ENCODE measurements at places on chromosomes 2 and 18.

DNA sequence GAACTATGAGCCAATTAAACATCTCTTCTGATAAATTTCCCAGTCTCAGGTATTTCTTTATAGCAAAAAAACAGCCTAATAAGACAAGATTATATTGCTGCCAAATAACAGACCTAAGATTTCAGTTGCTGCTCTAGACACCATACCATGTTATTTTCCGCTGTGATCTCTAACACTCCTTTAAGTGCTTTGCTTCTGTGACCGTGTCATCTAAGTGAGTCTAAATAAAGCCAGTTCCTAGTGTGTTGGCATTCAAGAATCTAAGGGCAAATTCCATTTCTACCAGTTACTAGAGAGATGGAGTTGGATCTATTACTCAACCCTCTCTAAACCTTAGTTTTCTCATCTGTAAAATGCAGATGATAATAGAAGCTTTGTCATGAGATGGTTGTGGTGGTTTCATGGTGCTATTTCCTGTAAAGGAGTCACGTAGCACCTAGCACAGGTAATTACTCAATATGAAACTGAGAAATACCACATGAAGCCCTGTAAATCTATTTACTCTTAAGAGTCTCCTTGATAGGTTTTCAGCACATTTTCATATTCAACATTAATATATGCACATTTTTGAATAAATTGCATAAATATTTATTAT, 40.5 kb downstream of the SPHKAP start:
- no peak for DNase-seq

- DNase-seq = no peak
Observed at GRCh38 chr2:145635706-145636427, 1115.9 kb upstream of the ZEB2 start.

GRCh38 chr2:100853909-100854810, 34.2 kb downstream of the NPAS2 start:
- DNase-seq = no peak

DNA sequence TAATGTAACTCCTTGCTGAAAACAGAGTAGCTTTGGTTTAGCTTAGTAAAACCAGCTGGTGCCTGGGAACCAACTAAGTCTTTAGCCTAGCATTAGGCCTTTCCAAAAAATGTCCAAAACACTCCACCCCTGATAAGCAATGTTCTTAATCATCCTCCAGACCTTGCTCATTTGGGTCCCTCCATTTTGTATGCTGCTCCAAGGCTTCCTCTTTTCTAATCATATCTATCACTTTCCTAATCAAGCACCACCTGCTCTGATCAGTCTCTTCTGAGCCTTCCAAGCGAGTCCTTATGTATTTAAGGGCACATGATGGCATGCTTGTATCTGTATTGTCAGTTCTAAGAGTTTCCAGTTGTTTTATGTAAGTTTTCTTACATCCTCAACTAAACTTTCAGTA, 23.6 kb downstream of the THADA start:
- DNase-seq = no peak

- DNase-seq = peak; percentile 66
Observed at GRCh38 chr2:73232403-73233153, 461 bp downstream of the PRADC1 start.

GRCh38 chr2:130251535-130251872, 53.3 kb upstream of the TUBA3E start:
- no peak for DNase-seq

DNA sequence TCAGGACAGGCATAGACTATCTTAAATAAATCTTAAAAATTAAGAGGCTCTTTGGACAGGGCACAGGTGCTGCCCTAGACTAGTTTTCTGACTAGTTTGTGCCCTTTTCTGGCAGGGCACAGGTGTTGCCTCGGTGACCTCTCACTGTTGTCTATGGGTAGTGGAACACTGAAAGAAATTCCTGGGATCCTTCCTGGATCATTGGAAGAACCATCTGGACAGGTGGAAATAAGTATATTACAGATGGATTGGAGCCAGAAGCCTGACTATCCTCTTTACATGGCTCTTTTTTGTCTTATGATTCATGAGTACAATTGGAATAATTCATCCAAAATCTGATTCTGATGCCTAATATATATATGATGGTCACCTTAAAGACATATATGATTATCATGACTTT, 286.6 kb downstream of the RIT2 start:
- no peak for DNase-seq

GRCh38 chr18:71106701-71107100, 817.9 kb downstream of the SOCS6 start:
- DNase-seq = no peak

- no peak for DNase-seq
Observed at GRCh38 chr2:131404753-131405152, 40.8 kb upstream of the RAB6D start.

DNA sequence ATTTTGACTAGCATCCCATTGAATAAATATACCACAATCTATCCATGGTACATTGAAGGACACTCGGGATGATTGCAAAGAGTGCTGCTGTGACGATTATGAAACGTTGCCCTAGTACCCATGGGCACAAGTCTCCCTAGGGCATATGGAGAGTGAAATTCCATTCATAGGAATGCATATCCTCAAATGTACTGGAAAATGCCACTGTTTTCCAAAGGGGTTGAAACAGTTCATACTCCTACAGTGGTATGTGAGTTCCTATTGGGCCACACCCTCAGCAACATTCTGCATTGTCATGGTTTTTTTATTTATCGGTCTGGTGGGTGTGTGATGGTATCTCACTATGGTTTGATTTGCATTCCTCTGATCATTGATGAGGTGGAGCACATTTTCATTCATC, 130.6 kb downstream of the TWIST2 start:
- no peak for DNase-seq

GRCh38 chr2:160392201-160392600, 101.4 kb downstream of the RBMS1 start:
- DNase-seq = no peak

GRCh38 chr18:3649633-3650426, 199.9 kb downstream of the TGIF1 start:
- DNase-seq = no peak

DNA sequence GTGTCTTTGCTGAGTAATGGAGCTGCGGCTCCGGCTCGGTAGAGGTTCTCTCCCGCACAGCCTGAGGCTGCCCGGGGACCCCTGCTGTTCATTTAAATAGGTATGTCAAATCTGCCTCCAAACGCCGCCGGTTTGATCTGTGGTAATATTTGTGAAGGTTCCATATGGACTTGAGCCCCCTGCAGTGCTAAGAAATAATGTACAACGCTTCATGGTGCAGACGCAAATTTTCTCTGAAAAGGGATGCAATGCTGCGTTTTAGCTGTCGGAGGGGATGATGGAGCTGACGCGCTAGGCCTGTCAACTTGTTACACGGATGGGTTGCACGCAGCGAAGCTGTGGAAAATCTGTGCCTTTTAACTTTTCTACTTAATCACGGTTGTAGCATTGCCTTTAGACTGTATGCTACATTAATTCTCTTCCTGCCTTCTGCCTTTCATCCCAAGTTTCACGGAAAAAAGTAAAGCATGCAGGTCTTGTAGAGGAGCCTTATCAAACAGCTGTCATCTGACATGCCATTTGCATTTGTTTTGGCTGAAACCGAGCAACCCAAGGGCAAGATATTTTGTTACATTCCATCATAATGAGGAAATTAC, 43.2 kb downstream of the MRPS9 start:
- DNase-seq = no peak

GRCh38 chr2:7052404-7052803, 135.2 kb downstream of the RNF144A start:
- no peak for DNase-seq

- no peak for DNase-seq
Observed at GRCh38 chr2:98693477-98693876, 37.5 kb downstream of the MGAT4A start.

DNA sequence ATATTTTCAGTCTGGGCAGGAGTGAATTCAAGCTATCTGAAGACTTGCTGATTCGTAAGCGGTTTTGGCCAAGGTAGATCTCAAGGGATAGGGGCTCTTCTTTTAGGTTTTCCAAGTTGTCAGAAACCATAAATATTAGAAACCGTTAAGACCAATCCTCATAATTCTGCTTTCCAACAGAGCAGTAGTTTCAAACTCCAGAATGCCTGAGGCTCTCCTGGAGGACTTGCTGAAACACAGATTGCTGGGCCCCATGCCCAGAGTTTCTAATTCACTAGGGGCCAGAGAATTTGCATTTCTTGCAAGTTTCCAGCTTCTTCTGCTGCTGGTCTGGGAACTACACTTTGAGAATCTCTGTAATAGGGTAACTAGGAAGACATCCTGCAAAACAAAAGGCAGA, 1855.7 kb upstream of the CELF4 start:
- DNase-seq = no peak

- no peak for DNase-seq
Observed at GRCh38 chr2:64259312-64259711, 115.1 kb upstream of the PELI1 start.

GRCh38 chr2:6183226-6183625, 491.0 kb downstream of the SOX11 start:
- DNase-seq = no peak

- peak; percentile 76 for DNase-seq
Observed at GRCh38 chr2:230974096-230974913, 21.6 kb upstream of the SPATA3 start.

GRCh38 chr2:19664646-19665045, 237.1 kb downstream of the TTC32 start:
- no peak for DNase-seq

GRCh38 chr2:189178726-189179569, 613 bp downstream of the COL5A2 start:
- no peak for DNase-seq

DNA sequence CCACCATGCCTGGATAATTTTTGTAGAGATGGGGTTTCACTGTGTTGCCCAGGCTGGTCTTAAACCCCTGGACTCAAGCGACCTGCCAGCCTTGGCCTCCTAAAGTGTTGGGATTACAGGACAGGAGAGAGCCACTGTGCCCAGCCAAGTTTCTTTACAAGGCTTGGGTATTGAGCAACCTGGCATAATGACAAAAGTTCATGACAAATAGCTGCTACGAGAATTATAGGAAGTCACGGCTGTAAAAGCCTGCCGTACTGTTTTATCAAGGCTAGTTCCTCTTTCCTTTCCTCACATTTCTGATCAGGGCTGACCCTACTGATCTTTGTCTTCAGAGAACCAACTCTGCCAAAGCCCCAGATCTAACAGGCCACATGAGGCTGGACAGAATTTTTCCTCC, 490.4 kb upstream of the SPRED2 start:
- no peak for DNase-seq

GRCh38 chr18:50177294-50177992, 17.5 kb downstream of the MYO5B start:
- no peak for DNase-seq

DNA sequence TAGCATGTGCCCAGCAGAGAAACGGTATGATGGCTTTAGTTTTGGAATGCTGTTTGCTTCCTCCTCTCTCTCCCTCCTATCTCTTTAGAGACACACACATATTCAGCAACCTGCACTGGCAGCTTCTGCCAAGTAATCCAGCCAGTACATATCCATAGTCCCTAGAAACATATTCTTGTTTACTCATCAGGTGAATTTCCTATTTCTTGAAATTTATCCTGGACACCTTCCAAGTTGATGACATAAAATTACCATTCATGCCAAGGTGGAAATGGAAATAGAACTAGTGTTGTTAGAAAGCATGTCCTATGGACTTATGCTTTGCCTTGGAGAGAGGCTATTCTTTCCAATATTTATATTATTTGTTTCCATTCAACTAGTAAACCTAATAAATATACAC, 50.9 kb upstream of the RGPD4 start:
- no peak for DNase-seq

GRCh38 chr2:136131961-136132824, 14.2 kb upstream of the CXCR4 start:
- peak; percentile 62 for DNase-seq

DNA sequence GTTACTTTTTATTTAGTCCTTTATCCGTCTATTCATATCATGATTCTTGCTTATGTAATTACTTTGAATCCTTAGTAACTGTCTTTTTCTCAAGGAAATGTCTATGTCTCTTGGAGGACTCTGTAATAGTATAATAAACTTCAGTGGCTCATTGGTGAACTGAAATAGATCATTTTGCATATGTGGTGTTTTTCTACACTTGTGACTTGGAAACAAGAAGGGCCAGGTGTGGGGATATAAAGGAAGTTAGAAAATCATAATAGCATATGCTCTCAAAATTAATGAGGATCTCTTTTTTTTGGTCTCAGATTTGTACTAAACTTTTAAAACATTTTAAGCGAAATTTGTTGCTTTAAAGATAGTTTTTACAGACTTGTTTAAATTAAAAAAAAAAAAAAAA, 453.0 kb upstream of the CDH20 start:
- DNase-seq = no peak

DNA sequence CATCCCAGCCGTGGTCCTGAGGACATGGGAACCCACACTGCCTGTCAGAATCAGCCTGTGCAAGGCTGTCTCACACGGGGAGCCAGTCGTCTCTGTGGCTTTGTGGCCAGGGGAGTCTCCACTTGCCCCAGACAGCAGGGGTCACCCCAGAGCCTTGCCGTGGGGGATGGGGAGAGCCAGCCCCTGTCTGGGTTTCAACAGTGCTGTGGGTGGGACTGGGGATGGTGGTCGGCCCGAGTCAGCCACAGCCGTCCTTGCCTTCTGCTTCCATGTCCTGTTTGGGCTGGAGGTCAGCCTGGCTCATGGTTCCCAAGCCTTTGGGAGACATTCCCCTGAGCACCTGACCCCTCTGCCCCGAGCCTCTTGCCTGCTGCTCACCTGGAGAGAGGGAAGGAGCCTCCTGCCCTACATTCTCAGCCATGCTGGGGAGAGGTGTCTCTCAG, 19.6 kb downstream of the GPR35 start:
- peak; percentile 26 for DNase-seq

GRCh38 chr2:45070113-45070652, 60.9 kb upstream of the SIX2 start:
- DNase-seq = no peak

All from activated T-cell treated with anti-CD3 and anti-CD28 coated beads, Interleukin-2, amount 50 U/mL, for 24 hours (primary cell).